ENCODE measurements at places on chromosomes 6 and 20. TPM values are rescaled to one million over a fixed set of nuclear protein-coding genes. Genes with fewer than 3 reads are reported as not detected.

Gene EPB41L1
- 67.3 TPM for total RNA-seq

Gene UST
- total RNA-seq, result 2.9 TPM

Gene GDAP1L1
- not detected for total RNA-seq

Gene PKIG
- total RNA-seq, result 37.0 TPM

Gene THBS2
- total RNA-seq, result 0.17 TPM

Gene KIF25
- 0.07 TPM for total RNA-seq

Gene ERGIC3
- total RNA-seq, result 237 TPM

Gene ACOT8
- 19.0 TPM for total RNA-seq

Gene FAM83C
- not detected for total RNA-seq

Gene RAET1E
- 3.2 TPM for total RNA-seq

Gene OR2H1
- total RNA-seq, result not detected

Gene COL9A3
- total RNA-seq, result 0.36 TPM

Gene RSPO4
- total RNA-seq, result not detected

Gene TREML1
- not detected for total RNA-seq
